ENCODE measurements at places on chromosomes 11 and 22.

GRCh38 chr22:44972363-44973083, 37.3 kb downstream of the PHF21B start:
- no peak for DNase-seq

DNA sequence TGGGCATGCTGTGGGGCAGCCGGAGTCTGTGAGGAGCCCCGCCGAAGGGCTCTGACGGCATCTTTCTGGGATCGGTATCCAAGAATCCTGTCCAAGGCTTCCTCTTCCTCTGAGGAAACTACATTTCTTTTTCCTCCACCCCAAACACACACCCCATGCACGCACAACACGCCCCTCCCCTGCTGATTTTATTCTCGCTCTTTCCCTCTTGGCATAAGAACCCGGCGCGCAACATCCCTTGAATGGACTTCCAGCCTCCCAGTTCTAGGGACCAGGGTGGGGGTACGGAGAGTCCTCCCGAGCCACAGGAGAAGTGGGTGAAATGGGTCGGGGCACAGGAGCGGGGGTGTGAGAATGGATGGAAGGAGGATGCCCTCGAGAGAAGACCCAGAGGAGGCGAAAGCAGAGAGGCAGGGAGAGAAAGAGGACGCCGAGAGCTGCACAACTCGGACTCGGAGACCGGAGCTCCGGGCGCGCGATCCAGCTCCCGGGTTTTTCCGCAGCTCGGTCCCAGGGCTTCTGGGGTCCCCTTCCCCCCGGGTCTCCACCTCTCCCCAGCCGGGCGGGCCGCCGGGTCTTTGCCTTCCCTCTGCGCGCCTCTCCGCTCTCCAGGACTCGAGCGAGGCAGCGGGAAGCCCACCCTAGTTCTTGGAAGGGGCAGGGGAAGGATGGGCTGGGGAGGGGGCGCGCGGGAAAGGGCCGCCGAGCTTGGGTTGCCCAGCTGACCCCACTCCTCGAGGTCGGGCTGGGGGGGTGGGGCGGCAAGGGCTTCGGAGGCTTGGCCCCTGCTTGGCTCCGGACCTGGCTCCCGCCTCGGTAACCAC, 1.5 kb upstream of the LARGE1 start:
- DNase-seq, result no peak

DNA sequence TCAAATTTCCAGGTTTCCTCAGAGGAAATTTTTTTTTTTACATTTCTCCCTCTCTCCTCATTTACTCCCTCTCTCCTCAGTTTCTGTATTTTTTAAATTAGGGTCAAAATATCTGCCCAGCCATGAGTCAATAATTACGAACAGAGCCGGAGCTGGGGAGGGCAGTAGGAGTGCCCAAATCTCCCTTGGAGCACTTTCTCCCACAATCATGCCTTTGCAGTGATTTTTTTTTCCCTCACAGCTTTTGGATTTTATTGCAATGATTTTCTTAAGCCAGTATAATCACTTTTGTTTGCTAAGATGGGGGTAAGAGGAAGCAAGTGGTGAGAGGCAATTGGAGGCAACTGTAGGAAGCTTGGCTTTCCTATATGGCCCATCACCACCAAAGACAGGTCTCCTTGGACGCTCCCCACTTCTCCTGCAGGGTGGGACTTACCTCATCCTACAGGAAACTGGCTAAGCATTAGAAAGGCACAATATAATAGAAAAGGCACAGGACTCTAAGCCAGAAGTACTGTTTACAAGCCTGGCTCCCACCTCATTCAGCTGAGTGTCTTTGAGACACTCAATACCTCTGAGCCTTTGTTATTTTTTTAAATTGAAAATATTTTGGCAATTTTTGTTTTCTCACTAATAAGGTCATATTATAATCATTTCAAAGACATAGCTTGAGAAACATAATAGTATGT, 192.6 kb upstream of the PITPNB start:
- DNase-seq, result no peak

- no peak for DNase-seq
Observed at GRCh38 chr11:78424334-78425270, 7.0 kb upstream of the GAB2 start.

GRCh38 chr11:27933992-27934829, 173.7 kb downstream of the KIF18A start:
- no peak for DNase-seq

DNA sequence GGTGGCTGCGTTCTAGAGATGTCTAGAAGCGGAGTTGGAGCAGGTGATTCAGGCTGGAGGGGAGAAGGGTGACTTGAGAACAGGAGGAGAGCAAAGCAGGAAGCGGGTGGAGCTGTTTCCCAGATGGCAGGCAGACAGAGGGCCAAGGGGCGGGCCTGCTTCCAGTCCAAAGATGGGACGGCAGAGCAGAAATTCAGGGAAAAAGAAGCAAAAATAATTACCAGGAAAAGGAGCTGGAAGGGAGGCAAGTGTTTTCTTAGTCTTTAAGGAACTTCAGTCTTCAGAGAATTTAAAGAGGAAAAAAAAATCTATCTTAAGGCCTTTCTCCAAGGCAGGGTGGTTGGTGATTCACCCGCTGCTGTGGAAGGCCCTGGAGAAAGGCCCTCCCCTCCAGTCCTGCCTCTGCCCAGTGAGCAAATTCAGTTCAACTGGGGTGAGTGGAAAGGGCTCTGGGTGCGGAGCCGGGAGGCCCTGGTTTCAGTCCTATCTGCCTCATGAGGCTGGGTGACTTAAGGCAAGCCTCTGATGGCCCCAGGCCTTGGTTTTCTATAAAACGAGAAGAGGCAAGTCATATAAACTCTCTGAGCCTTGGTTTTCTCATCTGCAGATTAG, 4.5 kb upstream of the CREB3L1 start:
- DNase-seq, result no peak

- no peak for DNase-seq
Observed at GRCh38 chr11:2557381-2557780, 112.6 kb downstream of the KCNQ1 start.

DNA sequence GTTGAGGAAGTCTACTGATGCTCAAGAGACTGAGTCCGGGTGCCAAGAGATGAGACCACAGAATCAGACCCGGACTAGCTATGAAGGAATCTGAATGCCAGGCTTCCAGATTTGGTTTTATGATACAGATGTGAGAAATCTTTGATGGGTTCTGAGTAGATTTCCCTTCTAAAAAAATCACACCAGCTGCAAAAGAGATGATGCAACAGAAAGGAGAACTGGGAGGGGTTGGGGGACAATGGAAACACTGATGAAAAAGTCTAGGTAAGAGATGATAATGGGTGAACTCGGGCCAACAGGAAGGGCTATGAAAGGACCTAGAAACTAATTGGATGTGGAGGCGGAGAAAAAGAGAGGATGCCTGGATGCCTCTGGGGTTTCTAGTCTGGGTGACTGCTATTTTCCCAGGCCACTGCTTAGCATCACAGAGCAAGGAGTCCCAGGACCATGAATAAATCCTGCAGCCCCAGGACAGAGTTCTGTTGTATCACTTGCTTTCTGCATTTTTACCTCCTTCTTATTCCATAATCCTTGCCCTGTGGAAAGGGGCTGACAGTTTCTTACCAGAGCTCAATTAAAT, 115.4 kb upstream of the SEZ6L start:
- DNase-seq, result no peak

DNA sequence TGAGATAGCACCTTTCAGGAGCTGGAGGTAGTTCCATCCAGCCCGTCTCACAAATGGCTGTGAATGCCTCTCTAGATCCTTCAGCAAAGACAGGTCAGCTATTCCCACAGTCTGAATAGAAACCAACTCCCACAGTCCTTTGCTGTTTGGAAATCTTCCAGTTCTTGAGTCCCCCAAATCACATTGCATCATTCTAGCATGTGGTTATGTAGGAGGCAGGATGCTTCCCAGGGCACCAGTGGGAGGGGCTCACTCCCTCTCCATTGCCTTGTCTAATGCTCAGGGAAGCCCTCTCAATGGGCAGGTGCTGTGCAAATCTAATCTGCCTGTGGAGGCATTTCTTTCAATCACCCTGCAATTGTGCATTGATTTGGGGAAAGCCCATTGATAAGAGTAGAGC, 14.6 kb downstream of the NAV2 start:
- no peak for DNase-seq

DNA sequence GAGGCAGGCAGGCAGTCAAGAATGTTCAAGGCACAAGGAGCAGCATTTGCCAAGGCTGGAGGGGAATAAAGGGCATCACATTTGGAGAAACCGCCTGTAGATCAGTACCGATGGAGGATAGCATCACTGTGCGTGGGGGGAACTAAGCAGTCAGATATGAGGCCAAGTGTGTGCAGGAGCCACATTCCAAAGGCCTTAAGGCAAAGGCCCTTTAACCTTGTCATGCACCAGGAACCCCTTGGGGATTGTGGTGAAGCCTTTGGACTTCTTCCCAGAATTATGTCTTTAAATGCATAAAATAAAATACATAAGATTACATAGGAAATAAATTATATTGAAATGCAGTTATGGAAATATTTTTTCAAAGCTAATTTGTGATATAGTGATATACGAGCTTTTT, 532.1 kb downstream of the BUD13 start:
- no peak for DNase-seq

DNA sequence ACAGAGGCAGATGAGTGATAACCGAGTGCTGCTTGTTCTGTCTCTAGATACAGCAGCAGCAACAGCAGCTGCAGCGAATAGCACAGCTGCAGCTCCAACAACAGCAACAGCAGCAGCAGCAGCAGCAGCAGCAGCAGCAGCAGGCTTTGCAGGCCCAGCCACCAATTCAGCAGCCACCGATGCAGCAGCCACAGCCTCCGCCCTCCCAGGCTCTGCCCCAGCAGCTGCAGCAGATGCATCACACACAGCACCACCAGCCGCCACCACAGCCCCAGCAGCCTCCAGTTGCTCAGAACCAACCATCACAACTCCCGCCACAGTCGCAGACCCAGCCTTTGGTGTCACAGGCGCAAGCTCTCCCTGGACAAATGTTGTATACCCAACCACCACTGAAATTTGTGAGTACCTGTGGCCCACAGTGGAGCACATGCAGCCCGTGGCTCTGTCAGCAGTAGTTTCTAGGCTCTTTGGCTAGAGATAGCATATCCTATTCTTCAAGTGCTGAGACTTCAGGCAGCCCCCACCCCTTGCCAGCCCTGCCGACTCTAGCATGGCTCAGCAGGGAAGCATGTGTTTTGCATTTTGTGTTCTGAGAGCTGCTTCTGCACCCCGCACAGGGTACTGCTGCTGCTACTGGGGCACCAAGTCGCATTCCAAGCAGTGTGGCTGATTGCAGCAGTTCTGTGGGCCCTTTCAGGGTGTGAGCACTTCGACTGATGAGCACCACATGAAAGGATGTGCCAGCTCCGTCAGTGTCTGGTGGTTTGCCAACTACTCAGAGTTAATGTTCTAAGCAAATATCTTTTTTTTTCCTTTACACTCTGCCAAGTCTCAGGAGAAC, 59.2 kb downstream of the MED15 start:
- peak; percentile 52 for DNase-seq

DNA sequence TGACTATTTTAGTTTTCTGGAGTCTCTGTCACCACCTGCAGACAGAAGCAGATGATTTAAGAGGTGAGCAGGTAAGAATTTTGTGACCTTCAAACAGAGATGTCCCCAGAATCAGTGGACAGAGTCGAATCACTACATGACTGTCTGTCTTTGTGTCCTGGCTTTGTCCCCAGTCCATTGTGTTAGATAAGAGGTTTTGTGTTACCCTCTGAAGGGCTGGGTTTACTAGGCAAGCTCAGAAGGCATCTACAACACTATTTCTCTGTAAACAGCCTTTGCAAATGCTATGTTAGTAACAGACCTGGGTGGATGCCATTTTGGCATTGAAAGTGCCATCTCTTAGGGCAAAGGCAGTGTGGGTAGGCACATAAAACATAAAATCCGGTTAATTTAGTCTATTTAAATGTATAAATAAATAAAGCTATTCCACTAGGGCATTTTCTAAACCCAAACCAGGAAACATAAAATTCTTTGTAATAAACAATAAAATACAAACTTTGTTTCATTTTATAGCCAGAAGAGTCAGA, 40.3 kb upstream of the CADM1 start:
- no peak for DNase-seq

DNA sequence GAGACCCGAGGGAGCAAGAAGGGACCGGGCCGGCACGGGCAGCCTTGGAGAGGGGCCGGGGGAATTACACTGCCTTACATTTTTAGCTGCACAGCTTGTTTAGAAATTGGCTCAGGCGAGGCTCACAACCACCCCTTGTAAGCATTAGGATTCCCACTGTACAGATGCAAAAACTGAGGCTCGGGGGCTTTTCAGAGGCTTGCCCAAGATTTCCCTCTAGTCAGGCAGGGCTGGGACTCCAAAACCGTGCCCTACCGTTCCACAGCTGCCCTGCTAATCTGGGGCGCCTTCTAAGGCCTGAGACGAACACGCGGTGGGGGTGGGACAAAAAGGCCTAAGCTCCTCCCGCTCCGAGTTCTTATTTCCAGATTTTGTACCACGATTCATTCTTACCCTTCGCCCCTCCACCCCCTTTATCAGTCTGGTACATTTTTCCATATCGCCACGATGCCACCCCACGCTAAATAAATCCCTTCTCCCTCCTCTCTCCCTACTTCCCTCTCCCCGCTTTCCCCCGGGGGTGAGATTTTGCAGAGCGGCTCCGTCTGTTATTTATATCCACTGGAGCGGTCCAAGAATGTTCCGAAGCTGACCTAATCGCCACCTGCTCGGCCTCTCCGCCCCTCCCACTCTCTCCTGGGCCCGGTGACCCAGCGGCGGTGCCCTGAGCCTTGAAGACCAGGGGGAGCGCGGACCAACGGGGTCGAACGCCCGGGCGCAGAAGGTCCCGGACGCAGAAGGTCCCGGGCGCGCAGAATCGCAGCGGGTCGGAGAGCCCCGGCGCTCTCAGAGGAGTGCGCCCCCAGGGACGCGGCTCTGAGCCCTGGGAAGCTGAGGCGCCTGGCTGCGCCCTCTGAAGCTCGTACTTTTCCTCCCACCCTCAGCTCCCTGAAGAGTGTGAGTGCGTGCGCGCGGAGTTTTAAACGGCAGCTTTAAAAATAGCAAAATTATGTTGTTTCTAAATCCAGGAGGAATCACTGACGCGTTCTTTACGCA, 764 bp upstream of the PACSIN3 start:
- no peak for DNase-seq

DNA sequence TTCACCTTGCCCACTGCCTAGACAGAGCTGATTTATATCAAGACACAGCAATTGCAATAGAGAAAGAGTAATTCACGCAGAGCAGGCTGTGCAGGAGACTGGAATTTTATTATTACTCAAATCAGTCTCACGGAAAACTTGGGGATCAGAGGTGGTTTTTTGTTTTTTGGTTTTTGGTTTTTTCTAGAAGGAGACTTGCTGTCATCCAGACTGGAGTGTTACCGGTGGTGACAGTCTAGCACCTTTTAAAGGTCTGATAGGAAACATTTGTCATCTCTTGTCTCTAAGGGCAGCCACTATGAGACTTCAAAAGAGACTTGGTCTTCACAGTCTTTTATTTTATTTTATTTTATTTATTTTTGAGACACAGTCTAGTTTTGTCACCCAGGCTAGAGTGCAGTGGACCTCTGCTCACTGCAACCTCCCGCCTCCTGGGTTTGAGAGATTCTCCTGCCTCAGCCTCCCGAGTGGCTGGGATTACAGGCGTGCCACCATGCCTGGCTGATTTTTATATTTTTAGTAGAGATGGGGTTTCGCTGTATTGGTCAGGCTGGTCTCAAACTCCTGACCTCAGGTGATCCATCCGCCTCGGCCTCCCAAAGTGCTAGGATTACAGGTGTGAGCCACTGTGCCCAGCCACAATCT, 19.1 kb downstream of the APOBEC3H start:
- no peak for DNase-seq
